ENCODE measurements at places on chromosomes 12 and 14.

GRCh38 chr12:71871116-71871515 lies 31.6 kb downstream of the TBC1D15 start:
- DNase-seq: no peak

GRCh38 chr12:117494833-117495655 lies 133.6 kb upstream of the NOS1 start:
- DNase-seq: no peak

DNA sequence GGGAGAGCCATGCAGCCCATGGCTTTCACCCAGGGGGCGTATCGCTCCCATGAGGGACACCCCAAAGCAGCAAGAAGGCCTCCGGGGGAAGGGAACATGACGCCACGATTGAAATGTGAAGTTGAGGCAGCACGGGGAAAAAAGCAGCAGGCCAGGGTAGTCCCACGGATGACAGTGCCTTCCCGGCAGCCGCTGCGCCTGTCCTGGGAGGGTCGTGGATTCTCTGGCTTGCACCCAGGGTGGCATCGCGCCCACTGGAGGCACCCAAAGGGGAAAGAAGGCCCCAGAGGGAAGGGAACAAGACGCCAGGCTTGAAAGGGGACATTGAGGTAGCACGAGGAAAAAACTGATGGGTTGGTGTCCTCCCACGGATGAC lies 161.6 kb upstream of the ALG10B start:
- no peak for DNase-seq

GRCh38 chr14:85063747-85064146 lies 466.2 kb upstream of the FLRT2 start:
- DNase-seq: no peak

DNA sequence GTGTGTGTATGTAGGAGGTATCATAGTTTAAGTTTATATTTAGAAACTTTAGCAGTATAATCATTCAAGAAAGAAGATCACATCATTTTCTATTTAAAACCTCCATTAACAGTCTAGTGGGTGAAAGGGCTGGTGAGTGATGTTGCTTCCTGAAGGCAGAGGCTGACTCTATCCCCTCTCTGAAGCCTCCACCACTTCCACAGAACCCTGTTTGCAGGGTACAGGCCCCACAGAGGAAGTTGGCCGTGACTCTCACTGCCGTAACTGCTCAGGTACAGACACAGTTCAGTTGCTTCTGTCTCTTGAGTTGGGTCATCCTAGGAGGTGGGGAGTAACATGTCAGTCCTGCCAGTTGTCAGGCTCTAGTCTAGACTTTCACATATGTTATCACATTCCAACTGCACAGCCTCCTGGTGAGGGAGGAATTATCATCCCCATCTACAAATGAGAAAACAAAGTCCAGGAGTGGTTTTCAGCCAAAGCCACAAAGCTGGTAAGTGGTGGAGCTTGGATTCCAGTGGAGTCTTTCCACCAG lies 31.5 kb downstream of the CFL2 start:
- no peak for DNase-seq

- no peak for DNase-seq
These were observed 377.8 kb downstream of the KCNH5 start for GRCh38 chr14:62667421-62667914.

GRCh38 chr14:29156096-29156495 lies 389.5 kb downstream of the FOXG1 start:
- DNase-seq: no peak

- no peak for DNase-seq
These were observed 700.5 kb upstream of the STXBP6 start for GRCh38 chr14:25750436-25750835.

DNA sequence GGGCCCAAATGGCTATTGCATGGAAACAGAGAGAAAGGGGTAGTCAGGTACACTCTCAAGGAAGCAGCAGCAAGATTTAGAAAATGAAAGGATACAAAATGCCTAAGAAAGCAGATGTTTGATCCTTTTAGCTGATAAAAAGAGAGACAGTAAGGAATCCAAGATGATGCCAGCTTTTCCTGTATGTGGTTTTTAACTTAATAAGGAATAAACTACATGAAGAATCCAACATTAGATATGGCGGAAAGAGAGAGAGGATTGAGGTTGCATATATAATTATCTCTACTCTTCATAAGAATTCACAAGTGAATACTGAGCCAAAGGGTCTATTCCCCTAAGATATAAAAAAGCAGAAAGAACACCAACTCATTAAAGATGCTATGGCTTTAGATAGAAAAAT lies 11.6 kb downstream of the TMED10 start:
- no peak for DNase-seq

- no peak for DNase-seq
These were observed 82.1 kb downstream of the SPTSSA start for GRCh38 chr14:34379816-34380470.

DNA sequence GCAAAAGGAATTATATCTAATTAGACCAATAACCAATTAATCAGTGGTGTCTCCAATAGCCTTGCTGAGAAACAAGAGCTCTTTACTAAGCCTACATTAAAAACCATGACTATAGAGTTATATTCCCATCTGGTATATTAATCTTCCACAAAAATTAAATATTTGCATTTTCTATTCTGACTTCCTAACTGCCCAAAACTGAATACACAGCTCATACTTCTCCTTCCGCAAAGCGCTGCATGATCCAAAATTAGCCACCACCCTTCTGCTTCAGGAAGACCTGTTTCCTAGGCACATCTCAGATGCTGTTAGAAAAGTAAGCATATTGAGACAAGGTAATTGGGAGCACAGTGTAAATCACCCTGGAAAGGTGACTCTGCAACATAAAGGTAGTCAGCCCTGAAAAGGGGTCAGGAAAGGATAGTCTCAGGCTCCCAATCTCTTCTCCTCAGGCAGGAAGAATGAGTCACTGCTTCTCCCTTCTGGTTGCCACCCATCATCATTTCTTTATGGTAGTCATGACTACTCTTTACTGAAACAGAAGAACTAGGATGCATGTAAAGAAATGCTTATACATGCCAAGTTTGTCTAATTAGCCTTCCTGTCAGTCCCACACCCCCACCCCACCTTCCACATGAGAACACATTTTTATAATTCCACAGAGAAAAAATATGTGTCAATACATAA lies 54.3 kb downstream of the PLCZ1 start:
- DNase-seq: no peak

DNA sequence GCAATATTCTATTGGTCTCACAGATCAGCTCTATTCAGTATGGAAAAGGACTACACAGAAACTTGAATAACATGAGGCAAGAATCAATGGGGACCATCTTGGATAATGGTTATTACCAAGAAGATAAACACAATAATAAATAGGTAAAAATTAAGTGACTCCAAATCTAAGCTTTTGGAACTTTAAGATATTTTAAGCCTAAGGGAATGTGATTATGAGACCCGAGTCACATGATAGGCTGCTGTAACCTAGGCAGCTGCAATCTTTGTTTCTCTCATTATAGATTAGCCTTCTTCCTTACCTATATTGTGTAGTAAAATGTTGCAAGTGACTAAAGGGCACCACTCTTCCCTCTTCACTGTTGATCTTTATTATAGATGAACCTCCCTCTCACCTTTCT lies 121.9 kb downstream of the SYT10 start:
- DNase-seq: no peak

- DNase-seq: no peak
These were observed 58.4 kb downstream of the PTHLH start for GRCh38 chr12:27913999-27914614.

GRCh38 chr14:24145219-24145618 lies 1.2 kb downstream of the PSME2 start:
- DNase-seq: no peak

DNA sequence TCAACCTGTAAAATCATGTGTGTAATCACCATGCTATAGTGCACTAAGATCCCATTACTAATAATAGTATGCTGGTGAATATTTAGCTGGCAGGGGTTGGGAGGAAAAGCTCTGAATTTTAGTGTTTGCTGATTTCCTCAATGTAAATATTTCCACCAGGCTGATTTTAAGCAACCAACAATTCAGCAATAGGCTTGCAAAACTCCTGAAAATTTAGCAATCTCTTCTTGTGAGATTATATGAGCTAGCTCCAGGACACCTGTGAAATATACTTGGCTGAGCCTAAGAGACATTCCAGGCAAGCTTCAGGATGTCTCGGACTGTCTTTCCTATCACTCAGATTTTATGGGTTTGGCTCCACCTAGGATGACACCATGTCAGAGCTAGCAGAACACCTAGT lies 106.9 kb upstream of the ANO4 start:
- no peak for DNase-seq

DNA sequence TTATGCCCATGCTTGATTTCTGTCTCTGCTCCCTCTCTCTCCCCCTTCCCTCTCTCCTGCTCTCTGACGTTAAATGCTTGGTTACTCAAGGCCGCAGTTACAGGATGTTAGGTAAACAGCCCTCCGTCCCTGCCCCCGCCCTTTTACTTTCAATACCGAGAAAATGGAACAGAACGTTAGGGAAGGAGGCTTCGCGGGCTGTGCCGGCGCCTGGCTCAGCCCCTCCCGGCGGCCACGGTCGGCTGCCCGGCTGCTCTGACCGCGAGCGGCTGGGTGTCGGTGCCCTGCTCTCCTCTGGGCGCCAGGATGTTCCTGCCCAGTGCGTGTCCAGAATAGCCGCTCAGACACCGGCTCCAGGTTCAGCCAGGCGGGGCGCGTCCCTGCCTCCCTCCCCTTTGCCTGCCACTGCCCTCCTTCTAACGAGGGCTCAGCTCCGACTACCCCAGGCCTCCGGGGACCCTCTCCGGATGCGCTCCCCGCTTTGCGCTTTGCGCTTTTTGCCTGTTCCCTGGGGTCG lies 166.1 kb downstream of the ADCK1 start:
- peak; percentile 43 for DNase-seq

- DNase-seq: no peak
These were observed 35.5 kb downstream of the BORCS5 start for GRCh38 chr12:12392413-12392812.

- DNase-seq: no peak
These were observed 4.2 kb downstream of the CKAP4 start for GRCh38 chr12:106243620-106244019.

DNA sequence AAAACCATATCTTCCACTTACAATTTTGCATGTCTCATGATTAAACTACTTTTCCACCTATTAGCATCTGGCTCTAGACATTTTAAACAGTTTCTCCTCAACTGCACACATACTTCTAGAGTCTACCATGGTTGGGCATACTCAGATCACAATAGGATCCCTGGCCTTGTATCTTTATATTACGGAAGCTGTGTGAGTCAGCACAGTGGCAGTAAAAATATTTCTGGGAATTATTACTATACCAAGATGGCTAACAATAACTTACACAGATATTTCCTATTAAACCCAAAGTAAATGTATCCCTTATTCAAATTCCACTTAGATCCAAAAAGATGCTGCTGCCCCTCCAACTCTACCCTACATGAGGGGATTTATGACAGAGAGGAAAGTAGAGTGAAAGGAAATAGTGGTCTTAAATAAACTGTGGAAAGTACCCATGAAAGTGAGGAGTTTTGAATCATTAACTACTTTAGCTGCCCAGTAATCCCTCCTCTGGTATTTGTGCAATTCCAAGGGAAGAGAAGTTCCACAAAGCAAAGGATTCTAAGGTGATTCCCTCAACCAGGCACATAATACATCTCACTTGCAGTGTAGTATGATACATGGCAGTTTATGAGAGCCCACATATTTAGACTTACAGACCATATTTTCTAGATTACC lies 14.0 kb upstream of the CPSF6 start:
- no peak for DNase-seq

DNA sequence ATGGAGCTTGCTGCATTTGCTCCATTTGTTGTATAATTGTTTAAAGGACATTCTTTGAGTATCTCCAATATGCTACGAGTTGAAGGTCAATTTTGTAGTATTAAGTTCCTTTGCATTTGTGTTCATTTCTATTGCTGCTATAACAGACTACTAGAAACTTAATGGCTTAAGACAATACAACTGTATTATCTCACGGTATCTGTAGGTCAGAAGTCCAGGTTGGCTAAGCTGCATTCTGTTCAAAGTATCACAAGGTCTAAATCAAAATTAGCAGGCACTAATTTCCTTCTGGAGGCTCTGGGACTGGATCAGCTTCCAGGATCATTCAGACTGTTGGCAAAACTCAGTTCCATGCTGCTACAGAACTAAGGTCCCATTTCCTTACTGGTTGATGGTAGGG lies 340.6 kb downstream of the GXYLT1 start:
- no peak for DNase-seq

- DNase-seq: no peak
These were observed 50.5 kb downstream of the KRT80 start for GRCh38 chr12:52141306-52141705.

- peak; percentile 32 for DNase-seq
These were observed 57.2 kb downstream of the HMGA2 start for GRCh38 chr12:65881348-65881961.

- no peak for DNase-seq
These were observed 105.0 kb upstream of the FOXN3 start for GRCh38 chr14:89521988-89522387.

DNA sequence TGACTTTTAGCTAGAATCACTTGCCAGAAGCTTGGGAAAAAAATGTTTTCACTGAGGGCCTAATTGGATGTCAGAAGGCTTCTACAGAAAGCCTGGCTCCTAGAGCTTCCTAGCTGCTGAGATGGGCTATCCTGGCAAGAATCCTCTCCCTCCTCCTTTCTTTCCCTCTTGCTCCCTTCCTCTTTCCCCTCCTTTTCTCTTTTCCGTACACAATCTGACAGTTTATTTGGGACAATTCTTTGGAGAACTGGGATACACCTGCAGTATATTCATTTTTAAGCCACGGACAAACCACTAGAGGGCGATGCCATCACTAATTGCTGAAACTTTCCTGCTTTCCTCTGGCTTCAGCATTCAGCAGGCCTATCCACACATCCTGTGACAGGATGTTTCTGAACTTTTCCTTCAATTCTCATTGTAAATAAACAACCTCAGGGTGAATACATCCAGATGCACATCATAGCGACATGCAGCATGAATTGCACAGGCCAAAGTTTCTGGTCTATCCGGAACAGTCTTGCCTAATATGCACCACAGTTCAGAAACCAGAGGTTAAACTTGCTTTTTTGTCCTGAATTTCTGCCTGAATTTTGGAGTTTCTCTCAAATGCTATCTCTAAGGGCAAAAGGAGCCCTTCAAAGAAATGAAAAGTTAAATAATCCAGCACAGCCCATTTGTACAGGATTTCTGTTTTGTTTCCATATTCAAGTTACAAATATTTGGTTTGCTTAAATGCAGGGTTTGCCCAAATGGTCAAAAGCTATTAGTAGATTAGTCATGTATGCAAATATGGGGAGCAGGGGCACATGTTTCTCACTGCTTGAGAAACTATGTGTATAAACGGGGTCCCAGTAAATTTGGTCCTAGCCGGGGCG lies 142.8 kb downstream of the PAWR start:
- peak; percentile 65 for DNase-seq

DNA sequence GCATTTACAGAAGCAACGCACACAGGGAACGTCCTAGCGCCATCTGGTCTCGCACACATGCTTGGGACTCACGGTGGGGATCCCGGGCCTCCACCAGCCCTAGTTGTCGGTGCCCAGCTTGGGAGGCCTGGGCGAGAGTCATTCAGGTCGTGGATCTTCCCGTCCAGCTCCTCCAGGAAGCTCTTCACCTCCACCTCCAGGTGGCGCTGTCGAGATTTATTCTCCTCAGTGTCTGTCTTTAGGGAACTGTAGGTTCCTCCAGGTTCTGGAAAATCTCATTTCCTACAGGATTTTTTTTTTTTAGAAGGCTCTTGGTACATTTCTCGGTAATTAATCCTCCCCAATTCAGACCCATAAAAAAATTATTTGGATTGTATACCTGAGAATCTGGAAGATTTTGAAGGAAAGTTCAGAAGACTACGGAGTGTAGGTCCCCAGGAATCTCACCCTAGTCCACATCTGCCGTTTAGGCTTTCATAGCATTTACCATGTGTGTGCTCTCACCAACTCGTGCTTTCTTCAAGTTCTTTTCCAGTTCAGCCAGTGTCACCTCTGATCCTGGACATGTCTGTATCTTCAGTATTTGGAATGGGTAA lies 910.0 kb downstream of the TMEM121 start:
- DNase-seq: peak; percentile 30
